A549 treated with DMSO at 1 μM for 4 hours (cell line): ENCODE measurements at places on chromosomes 2 and 18. TPM values are rescaled to one million over a fixed set of nuclear protein-coding genes. Genes with fewer than 3 reads are reported as not detected.

Gene UGT1A4
- total RNA-seq, result 0.07 TPM in 1 of 5 replicates, not detected in the others

Gene IL1R1
- 19.9 to 34.5 TPM (median 28.6 TPM) in 5 replicates for total RNA-seq

Gene PCARE
- total RNA-seq, result not detected in 5 replicates

Gene DNAJC5G
- not detected in 5 replicates for total RNA-seq

Gene FNDC4
- total RNA-seq, result 3.3 to 5.0 TPM (median 4.2 TPM) in 5 replicates
